Kidney (tissue), 22 donors: ENCODE measurements at places on chromosomes 11 and 22. TPM values are rescaled to one million over a fixed set of nuclear protein-coding genes. Genes with fewer than 3 reads are reported as not detected.
A peak's percentile ranks its signal among the peaks of the same experiment; 100 is the strongest.

GRCh38 chr11:2120359-2121100 is 18.7 kb downstream of the IGF2 start:
- no peak for DNase-seq

DNA sequence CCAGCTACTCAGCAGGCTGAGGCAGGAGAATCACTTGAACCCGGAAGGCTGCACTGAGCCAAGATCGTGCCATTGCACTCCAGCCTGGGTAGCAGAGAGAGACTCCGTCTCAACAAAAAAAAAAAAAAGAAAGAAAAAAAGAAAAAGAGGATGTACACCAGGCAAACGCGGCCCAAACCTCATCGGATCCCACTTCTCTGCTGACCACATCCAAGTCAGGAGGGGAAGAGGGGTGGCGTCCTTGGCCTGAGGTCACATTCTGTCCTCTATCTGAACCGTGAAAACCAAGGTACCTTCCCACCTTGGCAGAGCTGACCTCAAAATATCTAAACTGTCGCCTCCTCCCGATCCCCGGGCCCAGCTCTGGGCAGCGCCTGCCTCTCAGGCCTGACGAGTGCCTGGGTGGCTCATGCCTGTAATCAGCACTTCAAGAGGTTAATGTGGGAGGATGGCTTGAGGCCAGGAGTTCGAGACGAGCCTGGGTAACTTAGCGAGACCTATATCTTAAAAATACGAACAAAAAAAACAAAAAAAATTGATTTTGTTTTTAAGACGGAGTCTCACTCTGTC is 25.1 kb downstream of the RGL4 start:
- DNase-seq = peak; percentile 19

- DNase-seq = no peak
Observed at GRCh38 chr11:68215524-68216170, 2.6 kb upstream of the KMT5B start.

DNA sequence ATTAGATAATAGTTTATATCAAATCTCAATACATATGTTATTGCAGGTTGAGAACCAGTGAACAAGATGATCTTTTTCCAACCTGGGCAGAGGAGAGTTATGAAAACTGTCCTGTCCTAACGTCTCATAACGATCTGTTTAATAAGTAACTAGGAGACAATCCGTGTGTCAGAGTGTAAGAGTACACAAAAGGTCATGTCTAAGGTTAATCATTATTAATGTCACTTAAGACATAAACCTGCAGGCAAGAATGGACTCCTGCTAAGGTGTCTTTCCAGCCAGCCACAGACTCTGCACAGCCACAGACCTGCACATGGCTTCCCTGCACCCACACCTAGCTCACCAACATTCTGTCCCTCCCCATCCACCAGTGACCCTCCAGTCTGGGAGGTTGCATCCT is 10.1 kb downstream of the SLC5A4 start:
- DNase-seq = no peak

DNA sequence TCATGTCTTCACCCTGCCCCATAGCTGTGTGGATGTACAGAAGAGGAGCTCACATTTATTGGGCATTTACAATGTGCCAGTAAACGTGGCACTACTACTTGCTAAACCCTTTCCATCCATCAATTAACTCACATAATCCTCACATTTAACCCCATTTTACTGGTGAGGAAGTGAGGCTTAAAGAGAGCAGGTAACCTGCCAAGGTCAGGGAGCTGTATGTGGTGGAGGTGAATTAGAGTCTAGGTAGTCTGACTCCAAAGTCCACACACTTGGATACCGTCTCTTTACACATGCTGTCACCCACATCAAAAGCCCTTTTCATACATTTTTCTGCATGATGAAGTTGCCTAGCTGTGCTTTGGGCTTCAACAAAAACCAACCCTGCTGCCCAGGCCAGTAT is 10.8 kb downstream of the PLEKHA7 start:
- DNase-seq = no peak

DNA sequence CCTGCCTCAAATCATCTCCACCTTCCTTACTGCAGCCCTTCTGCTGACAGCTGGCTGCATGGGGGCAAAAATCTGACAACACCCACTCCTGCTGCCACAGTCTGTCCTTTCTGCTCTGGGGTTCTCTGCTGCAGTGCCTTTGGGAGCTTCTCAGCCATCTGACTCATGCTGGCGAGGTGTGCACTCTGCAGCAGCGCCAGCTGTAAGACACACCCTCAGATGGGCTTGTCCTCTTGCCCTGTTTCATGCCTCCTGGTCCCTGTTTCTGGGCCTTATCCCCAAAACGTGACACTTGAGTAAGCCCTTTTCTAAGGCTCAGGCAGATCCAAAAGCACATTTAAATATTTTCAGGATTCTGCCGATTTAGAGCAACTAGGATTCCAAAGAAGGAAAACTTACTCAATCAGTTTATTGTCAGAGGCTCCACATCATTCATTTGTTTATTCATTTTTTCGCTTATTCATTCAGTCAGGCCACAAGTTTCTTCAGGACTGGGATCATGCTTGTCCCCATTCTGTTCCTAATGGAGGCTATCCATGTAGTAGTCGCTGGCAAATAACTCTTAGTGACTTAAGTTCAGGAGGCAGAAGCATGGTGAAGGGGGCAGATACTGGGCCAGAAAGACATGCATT is 60.2 kb downstream of the SMIM38 start:
- DNase-seq = peak; percentile 24

The C11orf42 gene
- not detected for total RNA-seq

The MUC2 gene
- not detected for total RNA-seq

The CRYBB3 gene
- total RNA-seq = not detected

The HBE1 gene
- total RNA-seq = not detected

The SPINDOC gene
- total RNA-seq = 10.9 TPM

The CCDC87 gene
- 1.0 TPM for total RNA-seq

The NLRP14 gene
- 0.47 TPM for total RNA-seq
